ENCODE measurements at places on chromosomes 5 and 9.
A peak's percentile ranks its signal among the peaks of the same experiment; 100 is the strongest.

DNA sequence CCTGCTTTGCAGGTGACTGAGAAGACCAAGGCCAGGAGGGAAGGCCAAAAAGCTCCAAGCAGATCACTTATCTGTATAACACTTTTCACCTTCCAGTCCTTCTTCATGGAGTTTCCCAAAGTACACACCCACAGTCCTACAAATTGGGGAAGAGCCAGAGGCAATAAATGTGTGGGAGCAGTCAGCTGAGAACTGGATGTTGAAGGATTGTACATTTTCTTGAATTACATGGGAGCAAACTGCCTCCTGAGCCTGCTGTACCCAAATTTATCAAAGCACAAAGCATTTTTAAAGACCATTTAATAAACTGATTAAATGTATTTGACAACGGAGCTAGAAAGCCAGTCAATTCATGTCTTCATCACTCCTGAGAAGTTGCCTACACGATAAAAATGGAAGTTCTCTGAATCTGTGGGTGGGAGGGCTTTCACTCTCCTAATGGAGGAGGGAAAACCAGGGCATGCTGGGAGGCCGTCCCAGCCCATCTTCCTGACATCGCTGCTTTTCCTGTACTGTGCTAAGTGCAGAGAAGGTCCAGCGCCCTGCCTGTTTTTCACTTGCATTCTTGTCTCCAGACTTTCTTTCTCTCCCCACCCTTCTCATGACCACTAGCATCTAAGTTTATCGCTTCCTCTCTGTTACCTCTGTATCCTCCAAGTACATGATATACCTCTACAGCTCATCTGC lies 79.0 kb downstream of the KCNIP1 start:
- DNase-seq: no peak

- DNase-seq: no peak
These were observed 20.3 kb downstream of the ENHO start for GRCh38 chr9:34502471-34502870.

- no peak for DNase-seq
These were observed 218.6 kb downstream of the LURAP1L start for GRCh38 chr9:12993466-12993865.

DNA sequence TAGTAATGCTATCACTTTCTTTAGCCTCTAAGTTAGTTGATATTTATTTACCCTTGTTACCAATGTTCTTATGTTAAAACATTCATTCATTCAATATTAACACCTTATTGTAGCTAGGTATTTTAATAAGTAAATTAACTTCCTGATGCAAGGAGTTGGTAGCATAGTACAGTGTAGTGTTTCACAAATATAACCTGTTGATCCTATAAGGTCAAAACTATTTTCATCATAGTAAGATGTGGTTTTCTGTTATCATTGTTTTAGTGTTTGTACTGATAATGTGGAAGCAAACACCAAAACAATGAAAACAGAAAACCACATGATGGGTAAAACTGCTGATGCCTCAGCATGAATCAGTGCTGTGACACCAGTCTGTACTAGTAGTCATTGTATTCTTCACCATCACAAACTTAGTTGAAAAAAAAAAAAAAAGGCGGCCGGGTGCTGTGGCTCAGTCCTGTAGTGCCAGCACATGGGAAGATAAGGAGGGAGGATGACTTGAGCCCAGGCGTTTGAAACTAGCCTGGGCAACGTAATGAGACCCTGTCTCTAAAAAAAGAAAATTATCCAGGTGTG lies 36.5 kb downstream of the ZCCHC7 start:
- DNase-seq: no peak

GRCh38 chr5:124655251-124655917 lies 91.1 kb downstream of the ZNF608 start:
- no peak for DNase-seq

DNA sequence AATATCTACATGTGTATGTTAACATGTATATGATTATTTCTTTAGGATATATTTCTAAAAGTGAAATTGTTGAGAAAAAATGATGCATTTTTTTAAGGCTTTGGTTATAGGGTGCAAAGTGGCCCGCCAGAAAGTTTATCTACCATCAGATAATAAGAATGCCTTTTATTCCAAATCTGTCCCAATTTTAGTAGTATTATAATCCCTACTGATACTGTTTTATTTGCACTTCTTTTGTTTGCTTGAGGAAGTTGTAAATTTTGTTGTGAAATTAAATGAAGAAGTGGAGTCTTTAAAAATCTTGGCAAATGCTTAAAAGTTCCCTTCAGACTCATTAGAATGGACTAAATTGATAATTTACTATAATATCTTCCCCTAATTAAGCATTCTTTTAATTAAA lies 73.0 kb downstream of the NIPBL start:
- no peak for DNase-seq

GRCh38 chr5:173163219-173163618 lies 18.9 kb downstream of the BNIP1 start:
- DNase-seq: no peak

GRCh38 chr5:178223828-178224335 lies 8.7 kb downstream of the PHYKPL start:
- DNase-seq: no peak

- no peak for DNase-seq
These were observed 448.0 kb downstream of the SPOCK1 start for GRCh38 chr5:137051161-137051560.

- no peak for DNase-seq
These were observed 184.0 kb upstream of the ACTBL2 start for GRCh38 chr5:57666582-57666981.

DNA sequence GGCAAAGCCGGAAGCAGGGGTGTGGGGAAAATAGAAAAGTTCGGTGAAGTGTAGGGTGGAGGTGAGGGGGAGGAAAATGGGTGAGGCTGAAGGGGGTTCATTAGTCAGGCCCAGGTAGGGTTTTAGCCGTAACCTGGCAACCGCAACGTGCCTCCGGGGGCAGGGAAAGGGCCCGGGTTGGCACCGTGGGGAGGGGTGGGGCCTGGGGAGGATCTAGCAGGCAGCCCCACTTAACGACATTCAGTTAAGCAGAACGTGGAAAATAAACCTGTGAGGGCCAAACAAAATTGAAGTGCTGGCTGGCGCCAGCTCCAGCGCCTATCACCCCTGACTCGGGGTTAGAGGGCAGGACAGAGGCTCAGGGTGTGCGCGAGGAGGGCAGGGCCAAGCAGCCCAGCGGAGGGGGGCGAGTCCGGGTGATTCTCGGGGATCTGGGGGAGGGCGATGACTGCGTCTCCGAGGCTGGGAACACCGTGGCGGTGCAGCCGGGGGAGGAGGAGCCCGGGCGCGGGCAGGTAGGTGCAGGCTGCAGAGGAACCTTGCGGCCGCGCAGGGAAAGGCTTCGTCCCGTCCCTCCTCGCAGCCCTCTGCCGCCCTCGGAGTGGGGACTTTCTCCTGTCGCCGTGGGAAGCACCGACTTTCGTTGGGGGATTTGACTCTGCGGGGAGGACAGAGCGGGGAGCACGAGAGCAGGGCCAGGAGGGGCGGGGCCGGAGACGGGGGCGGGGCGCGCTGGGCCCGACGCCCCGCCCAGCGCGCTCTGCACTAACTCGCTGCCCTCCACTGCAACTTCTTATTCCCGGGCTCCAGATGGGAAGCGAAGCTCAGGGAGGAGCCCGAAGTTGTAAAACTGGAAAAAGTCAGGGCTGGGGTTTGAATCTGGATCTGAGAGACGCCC lies 5.1 kb downstream of the RGS14 start:
- peak; percentile 79 for DNase-seq

GRCh38 chr5:179435731-179436315 lies 90.6 kb upstream of the ADAMTS2 start:
- no peak for DNase-seq

DNA sequence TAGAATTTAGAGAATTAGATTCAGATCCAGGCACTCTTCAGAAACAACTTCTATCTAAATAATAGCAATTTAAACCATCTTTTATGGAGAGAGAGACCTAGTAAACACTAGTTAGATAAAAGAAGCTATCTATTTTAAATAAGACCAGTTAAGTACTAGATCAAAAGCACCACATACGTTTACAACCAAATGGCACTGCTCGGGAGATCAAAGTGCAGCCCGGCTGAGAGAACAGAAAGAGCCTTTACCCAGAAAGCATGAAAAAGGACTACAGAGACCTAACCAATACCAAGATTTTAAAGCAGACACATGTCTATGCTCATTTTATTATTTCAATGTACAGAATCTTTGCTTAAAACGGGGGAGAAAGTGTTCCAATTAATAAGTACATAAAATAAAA lies 30.8 kb downstream of the LIX1 start:
- no peak for DNase-seq

DNA sequence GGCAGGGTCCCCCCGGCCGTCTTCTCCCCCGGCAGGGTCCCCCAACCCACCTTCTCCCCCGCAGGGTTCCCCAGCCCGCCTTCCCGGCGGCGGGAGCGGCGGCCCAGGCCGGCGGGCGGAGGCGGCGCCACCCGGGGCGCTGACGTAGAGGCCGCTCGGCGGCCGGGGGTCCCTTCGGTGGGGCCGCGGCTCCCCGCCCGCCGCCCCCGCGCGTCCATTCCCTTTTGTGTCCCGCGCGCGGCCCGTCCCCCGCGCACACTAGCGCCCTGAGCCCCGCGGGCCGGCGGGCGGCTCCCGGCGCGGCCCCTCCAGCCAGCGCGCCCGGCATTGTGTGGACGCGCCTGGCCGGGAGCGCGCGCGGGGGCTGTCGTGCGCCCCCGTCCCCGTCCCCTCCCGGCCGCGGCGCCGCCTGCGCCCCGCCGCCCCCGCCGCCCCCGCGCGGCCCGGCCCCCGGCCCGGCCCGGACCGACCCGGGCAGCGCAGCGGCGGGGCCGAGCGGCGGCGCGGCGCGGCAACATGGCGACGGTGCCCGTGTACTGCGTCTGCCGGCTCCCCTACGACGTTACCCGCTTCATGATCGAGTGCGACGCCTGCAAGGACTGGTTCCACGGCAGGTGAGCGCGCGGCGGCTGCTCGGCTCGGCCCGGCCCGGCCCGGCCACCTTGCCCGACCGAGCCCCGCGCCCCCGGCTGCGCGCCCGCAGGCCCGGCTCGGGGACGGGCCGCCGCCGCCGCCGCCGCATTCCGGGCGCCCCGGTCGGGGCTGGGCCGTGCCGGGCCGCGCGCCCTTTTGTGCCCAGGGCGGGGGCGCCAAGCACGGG lies at the start of gene PHF2:
TSS of gene PHF2 (plus strand) at position 327 of the 820 bp plus-strand sequence. CDS start at position 517, 190 bp downstream.
- peak; percentile 46 for DNase-seq

- DNase-seq: no peak
These were observed 140.6 kb upstream of the SLC12A2 start for GRCh38 chr5:127943061-127943371.

GRCh38 chr9:92607088-92607487 lies 62.8 kb downstream of the IPPK start:
- no peak for DNase-seq

All from stimulated activated naive CD8-positive, alpha-beta T cell treated with anti-CD3 and anti-CD28 coated beads, Interleukin-15, Interleukin-2, amounts not matched to agents 100 U/mL and 50 U/mL, for 24 hours (primary cell).